ENCODE measurements at places on chromosomes 2 and 18.

DNA sequence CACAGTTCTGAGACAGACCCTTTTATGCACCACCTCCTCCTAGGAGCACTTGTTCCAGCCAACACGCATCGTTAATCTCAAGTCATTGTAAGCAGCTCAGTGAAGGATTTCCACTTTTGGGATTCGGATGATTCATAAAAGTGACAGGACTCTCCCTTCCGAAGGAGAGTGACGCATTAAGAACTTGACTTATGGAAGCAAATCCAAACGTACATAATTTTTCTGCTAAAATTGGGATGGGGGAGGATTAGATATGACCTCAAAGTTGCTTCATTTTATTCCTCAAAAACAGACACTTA, 165.7 kb downstream of the TWIST2 start:
- no peak for DNase-seq

DNA sequence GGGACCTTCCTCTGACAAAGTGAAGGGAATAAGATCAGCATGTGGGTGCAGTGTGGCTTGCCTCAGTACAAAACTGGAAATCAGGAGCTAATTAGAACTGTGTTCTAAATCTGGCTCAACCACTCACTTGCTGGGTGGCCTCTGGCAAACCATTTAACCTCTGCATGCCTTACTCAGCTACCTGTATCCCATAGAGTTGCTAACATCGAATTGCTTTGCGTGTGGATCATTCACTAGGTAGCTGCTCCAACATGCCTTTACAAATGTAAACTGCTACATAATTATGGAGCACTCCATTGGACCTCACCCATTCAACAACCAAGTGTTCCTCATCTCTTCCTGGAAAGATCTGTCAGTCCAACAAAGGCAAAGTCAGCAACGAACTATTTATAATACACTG, 19.0 kb downstream of the PLEKHM3 start:
- DNase-seq: no peak

DNA sequence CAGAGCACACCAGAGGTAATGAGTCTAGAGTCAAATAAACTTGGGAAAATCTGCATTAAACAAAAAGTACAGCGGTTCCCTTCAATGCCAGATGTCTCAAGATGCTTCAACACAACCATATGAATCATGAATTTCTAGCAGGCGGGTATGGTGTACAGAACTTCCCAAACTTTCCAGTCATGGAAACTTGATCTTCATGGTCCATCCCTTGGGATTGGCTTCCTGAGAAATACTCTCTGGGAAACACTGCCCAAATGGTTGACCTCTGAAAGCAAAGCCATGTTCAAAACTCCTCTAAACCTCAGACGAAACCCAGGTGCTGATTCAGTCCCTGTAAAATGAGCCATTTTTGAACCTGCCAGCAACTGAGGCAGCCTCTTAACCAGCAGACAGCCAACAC, 16.4 kb upstream of the TMEM247 start:
- no peak for DNase-seq

- DNase-seq: no peak
Observed at GRCh38 chr2:198905881-198906612, 551.7 kb downstream of the SATB2 start.

DNA sequence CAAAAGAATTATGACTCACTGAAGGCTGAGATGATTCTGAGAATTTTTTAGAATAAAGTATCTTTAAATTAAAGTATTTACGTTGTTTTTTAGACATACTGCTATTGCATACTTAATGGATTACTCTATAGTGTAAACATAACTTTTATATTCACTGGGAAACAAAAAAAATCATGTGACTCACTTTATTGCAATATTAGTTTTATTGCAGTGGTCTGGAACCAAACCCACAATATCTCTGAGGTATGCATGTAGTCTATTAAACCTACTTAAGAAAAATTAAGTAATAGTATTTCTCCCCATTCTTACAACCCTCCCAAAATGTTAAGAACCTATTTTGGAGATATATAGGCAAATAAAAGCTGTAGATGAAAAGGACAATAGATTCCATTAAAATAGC, 142.9 kb upstream of the ZNF521 start:
- DNase-seq: no peak

DNA sequence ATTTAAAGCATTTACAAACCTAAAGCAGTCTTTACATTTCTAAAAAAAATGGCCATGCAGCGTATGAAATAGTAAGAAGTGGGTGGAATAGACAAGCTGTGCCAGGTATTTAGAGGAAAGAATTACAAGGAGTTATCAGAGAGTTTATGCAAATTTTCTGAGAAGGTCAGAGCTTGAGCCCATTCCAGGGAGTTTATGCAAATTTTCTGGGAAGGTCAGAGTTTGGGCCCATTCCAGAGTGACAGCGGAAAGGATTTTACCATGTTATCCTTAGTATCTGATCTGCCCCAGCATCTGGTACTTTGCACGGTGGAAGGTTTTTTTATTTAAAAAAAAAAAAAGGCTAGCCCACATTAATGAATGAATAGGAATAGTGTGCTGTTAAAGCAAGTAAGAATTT, 1.4 kb upstream of the DOK6 start:
- no peak for DNase-seq

- no peak for DNase-seq
Observed at GRCh38 chr18:23207994-23208393, 72.7 kb downstream of the CABLES1 start.
